ENCODE measurements at places on chromosomes 3 and 15.

DNA sequence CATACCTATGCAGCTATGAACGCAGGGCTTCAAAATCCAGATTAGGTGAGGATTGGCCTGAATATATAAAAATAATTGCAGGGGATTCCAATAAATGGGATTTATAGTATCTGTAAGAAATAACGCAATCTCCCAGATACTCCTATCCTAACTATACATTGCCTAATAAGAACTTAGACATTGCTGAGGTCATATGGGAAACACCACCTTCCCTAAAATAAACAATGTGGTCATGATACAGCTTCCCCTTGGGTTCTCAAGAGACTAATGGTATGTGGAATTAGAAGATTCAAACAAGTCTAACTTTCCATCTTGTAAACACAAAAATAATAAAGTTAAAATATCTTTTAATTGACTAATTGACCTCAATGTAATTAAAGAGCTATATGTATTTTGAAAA lies 28.2 kb downstream of the UBE3A start:
- no peak for DNase-seq

GRCh38 chr3:46946856-46947545 lies 29.5 kb downstream of the CCDC12 start:
- DNase-seq, result peak; percentile 81

GRCh38 chr3:190017521-190018288 lies 103.0 kb downstream of the P3H2 start:
- no peak for DNase-seq

DNA sequence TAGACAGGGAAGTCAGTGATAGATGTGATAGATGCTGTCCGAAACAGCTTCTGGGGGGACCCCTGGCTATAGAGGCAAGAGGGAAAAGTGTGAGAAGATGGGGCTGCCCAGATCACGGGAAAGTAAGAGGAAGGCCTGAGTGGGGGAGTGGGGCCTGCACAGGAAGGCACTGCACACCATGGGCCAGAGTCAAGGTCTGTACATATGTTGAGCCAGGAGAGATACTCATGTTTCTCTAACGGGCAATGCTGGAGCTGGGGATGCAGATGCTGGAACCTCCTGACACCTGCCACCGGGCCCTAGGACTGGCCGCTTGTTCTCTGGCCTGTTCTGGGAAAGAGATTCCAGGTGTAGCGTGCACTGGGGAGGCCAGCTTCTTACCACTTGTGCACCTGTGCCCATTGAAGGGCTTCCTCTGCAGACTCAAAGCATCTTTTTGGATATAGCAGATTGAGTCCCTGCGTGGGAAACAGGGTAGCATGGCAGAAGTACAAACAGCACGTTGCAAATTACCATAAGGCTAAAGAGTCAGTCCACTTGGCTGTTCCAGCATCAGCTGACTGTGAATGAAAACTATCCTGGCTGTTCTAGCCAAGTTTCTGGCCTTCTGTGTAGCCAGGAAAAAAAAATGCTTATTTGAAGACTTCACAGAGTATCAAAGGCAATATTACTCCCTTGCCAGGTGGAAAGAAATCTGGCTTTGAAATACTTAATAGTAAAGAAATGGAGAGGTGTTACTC lies 77.1 kb upstream of the GSK3B start:
- no peak for DNase-seq

GRCh38 chr15:90530250-90531051 lies 728 bp downstream of the CRTC3 start:
- DNase-seq, result peak; percentile 40

DNA sequence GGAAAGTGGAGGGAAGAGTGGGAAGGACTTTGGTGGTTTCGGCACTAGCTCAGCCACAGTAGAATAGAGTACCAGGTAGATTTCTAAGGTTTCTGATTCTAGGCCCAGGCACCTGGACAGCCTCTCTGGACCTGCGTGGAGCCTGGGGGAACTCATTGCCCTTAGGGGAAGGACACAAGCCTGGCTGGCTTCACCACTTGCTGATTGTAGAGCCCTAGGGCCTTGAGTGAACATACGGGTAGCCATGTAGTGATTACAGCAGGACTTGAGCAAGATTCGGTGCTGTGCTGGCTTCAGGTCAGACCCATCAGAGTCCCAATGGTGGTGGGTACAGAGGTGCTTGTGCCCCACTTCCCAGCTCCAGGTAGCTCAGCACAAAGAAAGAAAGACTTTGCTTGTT lies 47.0 kb downstream of the FAM81A start:
- no peak for DNase-seq

- DNase-seq, result no peak
Observed at GRCh38 chr15:78641102-78641748, at the start of gene CHRNB4. Gene CHRNB4 (minus strand): TSS chr15:78641210. CDS start chr15:78641133, 77 bp downstream.

- no peak for DNase-seq
Observed at GRCh38 chr3:111218615-111219014, 147.0 kb downstream of the NECTIN3 start.

DNA sequence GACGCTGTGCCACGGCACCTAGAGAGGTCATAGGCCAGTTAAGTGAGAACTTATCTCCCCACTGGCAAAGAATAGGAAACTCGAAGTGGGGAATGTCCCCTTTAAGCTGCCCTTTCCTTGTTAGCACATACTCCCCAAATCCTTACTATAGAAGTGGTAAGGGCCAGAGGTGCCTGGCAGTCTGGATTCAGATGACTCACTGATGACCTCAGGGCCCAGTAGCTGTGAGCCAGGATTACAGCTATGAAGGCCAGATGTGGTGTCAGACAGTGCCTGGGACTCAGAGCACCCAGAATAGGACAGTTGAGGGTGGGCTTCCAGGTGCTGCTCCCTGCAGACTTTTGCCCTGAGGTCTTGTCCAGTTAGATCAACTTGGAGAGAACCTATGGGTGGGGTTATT lies 37.7 kb downstream of the PDIA5 start:
- no peak for DNase-seq

GRCh38 chr15:80679804-80680175 lies 15.3 kb upstream of the ABHD17C start:
- no peak for DNase-seq

- peak; percentile 35 for DNase-seq
Observed at GRCh38 chr3:193872265-193872753, 263.6 kb upstream of the HES1 start.

GRCh38 chr3:152770296-152770695 lies 64.6 kb upstream of the P2RY1 start:
- no peak for DNase-seq

DNA sequence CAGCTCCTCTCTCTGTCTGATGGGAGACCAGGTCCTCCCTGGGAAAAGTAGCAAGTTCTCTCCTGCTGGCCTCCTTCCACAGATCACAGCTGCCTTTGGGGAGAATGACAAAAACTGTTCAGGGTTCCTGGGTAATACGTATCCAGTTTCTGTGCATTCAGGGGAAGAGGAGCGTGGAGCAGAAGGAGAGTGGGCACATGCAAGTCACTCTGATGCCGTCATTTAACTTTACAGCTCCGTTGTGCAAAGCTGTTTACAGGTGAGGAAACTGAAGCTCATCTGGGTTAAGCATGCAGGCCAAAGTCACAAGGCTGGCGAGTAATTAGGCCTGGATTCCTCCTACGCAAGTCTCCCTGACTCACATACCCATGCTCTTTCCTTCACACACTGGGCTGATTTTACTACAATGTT lies 7.5 kb upstream of the TM4SF1 start:
- DNase-seq, result no peak

GRCh38 chr15:60083318-60083717 lies 79.2 kb downstream of the FOXB1 start:
- DNase-seq, result no peak

GRCh38 chr3:112629425-112629824 lies 11.5 kb downstream of the CCDC80 start:
- peak; percentile 44 for DNase-seq

GRCh38 chr15:84892786-84893307 lies 8.4 kb downstream of the SLC28A1 start:
- DNase-seq, result no peak

DNA sequence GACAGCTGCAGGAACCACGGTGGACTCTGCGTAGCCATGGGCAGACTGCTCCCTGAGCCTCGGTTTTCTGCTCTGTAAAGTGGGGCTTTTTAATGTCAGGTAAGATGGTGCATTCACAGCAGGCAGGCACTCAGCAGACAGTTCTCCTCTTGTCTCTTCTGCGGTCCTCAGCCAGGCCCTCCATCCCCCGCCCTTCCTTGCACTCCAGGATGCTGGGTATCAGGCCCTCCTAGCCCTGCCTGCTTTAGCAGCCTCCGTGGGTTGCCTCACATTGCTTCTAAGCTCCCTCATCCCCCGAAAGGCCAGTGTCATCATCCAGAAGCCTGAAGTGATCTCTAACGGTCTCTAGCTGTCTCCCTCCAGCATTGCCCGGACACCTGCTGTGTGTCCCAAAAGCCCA lies 115.7 kb downstream of the WNT7A start:
- DNase-seq, result no peak

GRCh38 chr3:144585953-144586352 lies 614.3 kb downstream of the DIPK2A start:
- no peak for DNase-seq

DNA sequence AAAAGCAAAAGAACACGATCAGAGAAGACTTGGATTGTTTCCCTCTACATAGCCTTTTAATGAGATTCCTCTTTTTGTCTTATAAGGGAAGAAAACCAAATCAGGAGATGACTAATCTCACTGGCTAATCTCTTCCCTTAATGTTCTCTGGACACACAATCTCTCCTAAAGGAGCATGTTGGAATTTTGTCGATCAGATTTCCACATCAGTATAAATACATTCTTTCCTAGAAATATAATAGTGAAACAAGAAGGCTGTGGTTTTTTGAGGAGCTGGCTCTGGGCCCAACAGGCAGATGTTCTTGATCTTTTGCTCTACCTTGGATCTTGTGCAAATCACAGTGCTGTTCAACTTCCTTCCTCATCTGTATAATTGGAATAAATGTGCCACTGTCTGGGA lies 94.0 kb downstream of the GTPBP8 start:
- no peak for DNase-seq

- no peak for DNase-seq
Observed at GRCh38 chr3:78878011-78878410, 889.8 kb downstream of the ROBO1 start.

DNA sequence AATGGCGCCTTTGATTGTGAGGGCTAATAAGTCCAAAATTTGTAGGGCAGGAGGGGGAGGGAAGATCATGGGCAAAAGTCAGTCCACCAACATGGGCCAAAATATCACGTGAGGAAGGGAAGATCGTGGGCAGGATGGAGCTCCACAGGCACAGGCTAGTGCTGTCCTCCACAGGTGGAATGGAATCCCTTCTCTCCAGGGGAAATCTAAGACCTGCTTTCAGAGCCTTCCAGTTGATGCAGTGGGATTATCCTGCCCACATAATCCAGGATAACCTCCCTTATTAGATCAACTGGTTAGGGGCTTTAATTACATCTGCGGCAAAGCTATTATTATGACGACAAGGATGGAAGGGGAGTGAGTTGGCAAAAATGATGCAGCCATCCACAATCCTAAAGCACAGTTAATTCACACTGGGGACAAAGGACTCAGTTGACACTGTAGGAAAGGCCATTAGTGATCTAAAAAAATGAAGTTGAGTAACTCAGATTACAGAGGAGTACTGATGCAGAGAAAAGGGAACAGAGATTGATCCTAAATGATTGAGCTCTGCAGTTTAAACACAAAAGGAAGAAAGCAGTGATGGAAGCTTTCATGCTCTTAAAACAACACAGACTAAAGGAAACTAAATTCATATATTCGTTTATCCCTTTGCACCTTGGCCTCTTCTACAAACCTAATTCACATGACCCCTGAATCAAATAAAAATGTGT lies 159.8 kb downstream of the AKAP13 start:
- no peak for DNase-seq

DNA sequence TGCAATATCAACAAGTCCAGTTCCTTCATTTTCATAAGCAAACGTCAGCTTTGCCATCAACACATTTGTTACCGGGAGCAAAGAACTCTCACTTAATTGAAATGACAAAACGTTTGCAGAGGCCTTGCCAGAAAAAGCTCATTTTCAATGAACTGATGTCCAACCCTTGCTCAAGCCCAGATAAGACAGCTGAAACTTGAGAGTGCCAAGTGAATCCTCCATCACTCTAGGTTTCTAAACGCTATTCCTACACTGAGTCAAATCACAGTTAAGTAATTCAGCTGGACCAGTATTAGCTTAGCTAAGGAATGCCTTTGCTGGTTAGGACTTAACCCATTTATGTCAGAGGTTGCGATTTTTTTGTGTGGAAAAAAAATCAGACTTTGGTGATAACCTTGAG lies 11.5 kb downstream of the CHSY1 start:
- no peak for DNase-seq

- no peak for DNase-seq
Observed at GRCh38 chr15:70892912-70893560, 410 bp downstream of the LRRC49 start.

DNA sequence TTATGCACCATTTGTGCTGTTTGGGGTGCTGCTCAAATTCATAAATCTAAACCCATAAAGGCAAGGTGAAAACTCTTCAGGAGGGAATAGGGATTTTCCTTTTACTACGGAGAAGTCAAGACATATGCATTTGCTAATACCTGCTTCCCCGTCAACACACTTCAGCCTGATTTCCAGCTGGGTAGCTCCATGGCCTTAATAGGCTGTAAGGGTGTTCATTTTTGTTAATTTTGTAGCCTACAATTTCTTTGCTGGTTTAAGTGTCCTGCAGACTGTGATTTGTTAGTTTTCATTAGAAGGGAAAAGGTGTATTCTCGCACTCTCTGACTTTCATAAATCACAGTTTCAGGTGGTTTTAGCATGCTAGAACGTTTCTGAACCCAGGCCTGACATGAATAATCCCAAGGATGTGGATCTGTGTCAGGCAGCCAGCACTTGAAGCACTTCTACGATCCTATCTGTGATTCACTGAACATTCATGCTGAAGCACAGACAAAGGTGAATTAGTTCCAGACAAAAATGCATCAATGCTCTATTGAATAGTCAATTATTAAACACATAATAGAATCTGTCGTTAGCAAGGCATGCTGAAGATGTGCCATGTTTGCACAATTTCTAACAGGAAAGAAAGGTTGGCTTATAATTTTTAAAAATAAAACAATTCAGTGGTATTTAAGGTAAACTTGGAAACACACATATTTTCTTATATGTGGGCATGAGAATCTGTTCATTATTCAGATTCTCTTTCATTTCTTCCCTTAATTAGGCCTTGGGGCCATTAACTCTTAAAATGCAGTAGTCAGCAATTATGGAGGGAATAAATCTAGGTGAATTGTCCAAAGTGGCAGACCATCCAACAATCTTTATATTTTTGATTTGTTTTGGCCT lies 17.9 kb upstream of the NMNAT3 start:
- no peak for DNase-seq

- no peak for DNase-seq
Observed at GRCh38 chr15:76342058-76342381, 5.4 kb downstream of the ISL2 start.

DNA sequence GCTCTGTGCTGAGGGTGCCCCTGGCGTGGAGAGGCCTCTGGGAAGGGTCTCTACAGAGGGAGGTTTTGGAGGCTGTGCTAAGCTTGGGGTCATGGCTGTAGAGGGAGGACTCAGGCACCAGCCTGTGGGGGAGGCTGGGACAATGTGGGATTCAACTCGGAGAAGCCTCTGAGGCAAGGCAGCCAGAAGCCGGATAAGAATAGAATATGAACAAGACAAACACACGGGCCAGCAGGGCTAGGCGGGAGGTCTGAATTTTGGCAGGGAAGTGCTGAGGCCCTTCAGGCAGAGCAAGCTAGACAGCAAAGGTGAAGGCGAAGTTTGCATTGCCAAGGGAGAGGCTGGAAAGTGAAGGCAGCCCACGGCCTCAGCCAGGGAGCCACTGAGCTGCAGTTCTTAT lies 612.1 kb upstream of the NR2F2 start:
- no peak for DNase-seq

- DNase-seq, result no peak
Observed at GRCh38 chr15:70319466-70319865, 221.7 kb upstream of the TLE3 start.

Data from activated CD4-positive, alpha-beta T cell treated with anti-CD3 and anti-CD28 coated beads, Interleukin-2, Interleukin-4, amounts not matched to agents 100 ng/mL and 50 ng/mL, durations not matched to agents 16 hours and 8 hours (primary cell).